ENCODE measurements at places on chromosomes 16 and 17. TPM values are rescaled to one million over a fixed set of nuclear protein-coding genes. Genes with fewer than 3 reads are reported as not detected.

PYDC1 gene
- not detected for total RNA-seq

- DNase-seq, result no peak
- H3K27ac ChIP-seq, result no peak overlapping the region
- H3K4me3 ChIP-seq, result no peak overlapping the region
- no peaks in the 10 kb centered on the region for H3K27me3 ChIP-seq
- H3K4me1 ChIP-seq, result no peaks in the 10 kb centered on the region
Observed at GRCh38 chr17:75850928-75851692, 4.0 kb downstream of the WBP2 start.

DNA sequence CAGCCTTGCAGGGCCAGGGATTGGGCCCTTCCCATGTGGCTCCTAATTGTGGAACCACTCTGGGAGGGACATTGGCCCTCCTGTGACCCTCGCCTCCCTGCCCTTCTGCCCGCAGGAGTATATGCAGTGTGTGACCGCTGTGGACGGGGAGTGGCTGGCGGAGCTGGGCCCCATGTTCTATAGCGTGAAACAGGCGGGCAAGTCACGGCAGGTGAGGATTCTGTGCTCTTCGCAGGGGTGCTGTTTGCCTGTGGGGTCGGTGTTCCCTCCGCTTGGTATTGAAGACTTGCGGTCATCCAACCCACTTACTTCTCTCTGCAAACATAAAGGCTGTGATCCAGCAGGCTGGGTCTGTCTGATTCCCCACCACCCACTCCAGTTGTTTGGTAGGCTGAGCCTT, 15.7 kb downstream of the DHX38 start:
- no peaks in the 10 kb centered on the region for H3K4me1 ChIP-seq
- no peak for DNase-seq
- H3K4me3 ChIP-seq, result no peak overlapping the region
- no peak overlapping the region for H3K27ac ChIP-seq

DNA sequence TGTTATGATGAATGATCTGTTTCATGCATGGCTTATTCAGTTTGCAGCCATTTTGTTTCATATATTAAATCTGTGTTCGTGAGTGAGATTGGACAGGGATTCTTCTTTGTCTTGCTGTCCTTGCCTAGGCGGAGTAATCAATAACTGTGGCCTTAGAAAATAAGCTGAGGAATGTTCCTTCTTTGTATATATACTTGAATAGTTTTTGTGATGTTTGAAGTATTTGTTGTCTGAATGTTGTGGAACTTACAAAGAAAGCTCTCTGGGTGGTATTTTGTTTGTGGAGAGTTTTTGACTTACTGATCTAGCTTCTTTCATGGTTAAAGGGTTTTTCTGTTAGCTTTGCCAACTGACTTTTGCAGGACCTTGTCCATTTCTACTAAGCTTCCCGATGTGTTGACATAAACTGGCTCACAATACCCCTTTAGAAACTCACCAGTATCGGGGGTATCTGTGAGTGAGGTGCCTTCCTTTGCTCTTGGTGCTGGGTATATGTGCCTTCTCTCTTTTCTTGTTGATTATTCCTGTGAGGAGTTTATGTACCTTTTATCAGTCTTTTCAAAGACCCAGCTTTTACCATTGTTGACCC, 166.2 kb downstream of the RPTOR start:
- H3K36me3 ChIP-seq, result no peaks in the 10 kb centered on the region
- H3K27me3 ChIP-seq, result no peaks in the 10 kb centered on the region

CSH2 gene
- not detected for total RNA-seq

GRCh38 chr16:8663192-8664089, 11.0 kb upstream of the ABAT start:
- no peaks in the 10 kb centered on the region for H3K4me1 ChIP-seq
- H3K27ac ChIP-seq, result no peak overlapping the region
- H3K36me3 ChIP-seq, result no peaks in the 10 kb centered on the region
- H3K4me3 ChIP-seq, result no peak overlapping the region

EPX gene
- not detected for total RNA-seq

Measured in uterus (tissue), 4 donors.